ENCODE measurements at places on chromosomes 12 and 14.

DNA sequence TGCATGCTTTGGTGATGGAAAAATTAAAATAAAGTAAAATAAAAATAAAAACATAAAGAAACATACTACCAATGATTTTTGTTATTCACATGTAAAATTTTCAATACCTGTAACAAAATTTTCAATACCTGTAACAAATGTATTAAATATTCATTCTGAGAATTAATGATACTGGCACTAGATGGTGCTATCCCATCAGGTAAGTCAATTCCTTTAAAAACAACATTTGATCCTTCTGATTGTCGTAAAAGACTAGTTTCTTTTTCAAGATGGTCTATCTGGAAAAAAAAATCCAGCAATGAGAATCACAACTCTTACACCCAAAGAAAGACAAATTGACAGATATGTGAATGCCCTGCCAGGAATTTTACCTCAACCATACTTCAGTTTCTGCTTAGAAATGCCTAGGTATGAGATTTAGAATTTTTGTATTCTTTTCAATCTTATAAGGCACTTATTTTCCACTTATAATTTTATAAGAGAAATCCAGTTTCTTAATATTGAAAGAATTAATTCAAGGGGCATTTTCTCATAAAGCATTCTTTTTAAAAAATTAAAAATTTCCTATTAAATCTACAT, 30.7 kb downstream of the CEP290 start:
- DNase-seq, result no peak

DNA sequence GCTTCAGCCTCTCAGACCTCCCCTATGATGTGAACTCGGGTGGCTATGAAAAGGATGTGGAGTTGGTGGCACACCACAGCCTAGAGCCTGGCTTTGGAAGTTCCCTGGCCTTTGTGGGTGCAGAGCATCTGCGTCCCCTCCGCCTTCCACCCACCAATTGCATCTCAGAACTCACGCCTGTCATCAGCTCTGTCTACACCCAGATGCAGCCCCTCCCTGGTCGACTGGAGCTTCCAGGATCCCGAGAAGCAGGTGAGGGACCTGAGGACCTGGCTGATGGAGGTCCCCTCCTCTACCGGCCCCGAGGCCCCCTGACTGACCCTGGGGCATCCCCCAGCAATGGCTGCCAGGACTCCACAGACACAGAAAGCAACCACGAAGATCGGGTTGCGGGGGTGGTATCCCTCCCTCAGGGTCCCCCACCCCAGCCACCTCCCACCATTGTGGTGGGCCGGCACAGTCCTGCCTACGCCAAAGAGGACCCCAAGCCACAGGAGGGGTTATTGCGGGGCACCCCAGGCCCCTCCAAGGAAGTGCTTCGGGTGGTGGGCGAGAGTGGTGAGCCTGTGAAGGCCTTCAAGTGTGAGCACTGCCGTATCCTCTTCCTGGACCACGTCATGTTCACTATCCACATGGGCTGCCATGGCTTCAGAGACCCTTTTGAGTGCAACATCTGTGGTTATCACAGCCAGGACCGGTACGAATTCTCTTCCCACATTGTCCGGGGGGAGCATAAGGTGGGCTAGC, 7.0 kb upstream of the RPS26 start:
- DNase-seq, result peak; percentile 72

- no peak for DNase-seq
Observed at GRCh38 chr14:94769391-94770250, at the start of gene GSC. GSC (minus strand) TSS chr14:94770113; CDS start chr14:94770015, 98 bp downstream.

DNA sequence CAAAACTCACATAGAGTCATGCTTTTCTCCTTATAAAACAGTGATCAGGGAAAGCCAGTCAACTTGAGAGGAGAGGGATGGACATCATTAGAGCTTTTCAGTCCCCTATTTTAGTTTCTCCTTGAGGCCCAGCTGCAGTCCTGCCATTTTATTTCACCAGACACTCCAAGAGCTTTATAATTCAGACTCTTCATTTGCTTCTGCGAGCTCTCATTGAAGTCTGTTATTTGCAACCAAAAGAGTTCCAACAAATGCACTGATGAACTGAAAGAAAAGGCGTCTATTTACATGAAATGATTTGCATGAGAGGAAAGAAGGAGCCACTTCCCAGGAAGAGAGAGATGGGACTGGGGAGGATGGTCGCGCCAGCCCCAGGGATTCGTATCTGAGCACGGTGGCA, 86.8 kb downstream of the NDUFA12 start:
- DNase-seq, result no peak

DNA sequence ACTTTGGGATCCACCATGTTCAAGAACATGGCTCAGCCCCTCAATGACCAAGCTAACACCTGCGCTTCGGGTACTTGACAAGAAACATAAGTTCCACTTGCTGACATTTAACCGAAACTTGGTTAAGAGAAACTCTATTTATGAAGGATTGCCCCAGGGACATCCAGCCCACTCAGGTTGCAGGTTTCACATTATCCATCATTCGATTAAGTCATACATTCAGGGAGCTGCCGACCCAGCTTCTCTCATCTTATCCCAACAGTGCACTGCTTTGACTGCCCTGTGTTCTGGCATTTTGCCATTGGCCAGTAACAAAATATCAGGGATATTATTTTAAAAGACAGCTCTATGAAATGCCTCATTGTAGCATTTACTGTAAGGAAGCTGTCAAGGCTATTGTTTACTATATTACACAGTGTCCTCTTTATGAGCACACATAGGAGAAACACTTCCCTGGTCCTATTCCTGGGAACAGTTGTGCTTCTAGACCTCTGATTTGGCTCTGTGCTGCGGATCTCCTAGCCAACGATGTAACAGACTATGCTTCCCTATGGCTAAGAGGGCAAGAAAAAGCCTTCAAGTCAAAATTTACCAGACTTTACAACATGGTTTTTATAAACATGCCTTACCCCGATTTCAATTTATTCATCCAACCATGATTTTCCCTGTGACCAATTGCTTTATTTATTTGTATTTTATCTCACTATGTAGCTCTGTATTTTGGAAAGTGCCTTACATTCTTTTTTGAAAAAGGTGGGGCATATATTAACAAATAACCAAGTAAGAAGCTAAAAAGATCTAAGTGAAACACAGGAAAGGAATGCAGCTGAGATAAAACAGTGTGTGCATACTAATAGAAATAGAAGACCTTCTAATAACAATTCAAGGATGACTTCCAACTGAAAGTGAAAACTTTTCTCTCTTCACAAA, 109.3 kb downstream of the ITPR2 start:
- no peak for DNase-seq

DNA sequence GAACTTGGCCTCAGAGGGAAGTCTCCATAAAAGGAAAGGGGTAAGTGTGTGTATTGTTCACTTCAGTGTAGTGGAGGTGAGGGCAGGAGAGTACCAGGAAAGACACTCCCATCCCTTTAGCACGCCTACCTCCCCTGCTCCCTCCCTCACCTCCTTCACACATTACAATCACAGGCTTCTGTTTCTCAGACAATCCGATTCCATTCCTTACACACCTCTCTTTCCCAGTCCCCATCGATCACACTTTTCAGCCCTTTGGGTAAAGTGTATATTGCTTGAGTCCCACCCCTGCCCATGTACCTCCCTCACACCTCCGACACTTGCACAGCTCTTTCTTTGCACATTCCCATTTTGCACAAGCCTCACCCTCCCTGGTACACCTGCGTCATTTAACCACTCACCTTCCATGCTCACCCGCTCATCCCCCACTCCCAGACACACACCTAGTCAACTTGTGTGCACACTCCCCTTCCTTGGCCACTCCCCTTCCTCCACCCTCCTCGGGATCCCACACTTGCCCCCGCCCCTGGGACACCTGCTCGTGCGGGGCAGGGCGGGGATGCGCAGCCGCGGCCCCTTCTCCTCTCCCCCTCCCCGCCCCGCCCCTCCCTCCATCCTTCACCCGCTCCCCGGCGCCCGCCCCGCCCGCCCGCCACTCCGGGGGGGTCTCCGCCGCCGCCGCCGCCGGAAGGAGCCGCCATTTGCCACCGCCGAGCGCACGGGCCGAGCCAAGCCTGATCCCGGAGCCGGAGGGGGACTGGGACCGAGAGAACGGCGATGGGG, at the start of gene MARCHF9:
Gene MARCHF9 (plus strand): TSS at position 693 of the 783 bp plus-strand sequence. CDS start 426 bp downstream, outside the sequence.
- peak; percentile 94 for DNase-seq

DNA sequence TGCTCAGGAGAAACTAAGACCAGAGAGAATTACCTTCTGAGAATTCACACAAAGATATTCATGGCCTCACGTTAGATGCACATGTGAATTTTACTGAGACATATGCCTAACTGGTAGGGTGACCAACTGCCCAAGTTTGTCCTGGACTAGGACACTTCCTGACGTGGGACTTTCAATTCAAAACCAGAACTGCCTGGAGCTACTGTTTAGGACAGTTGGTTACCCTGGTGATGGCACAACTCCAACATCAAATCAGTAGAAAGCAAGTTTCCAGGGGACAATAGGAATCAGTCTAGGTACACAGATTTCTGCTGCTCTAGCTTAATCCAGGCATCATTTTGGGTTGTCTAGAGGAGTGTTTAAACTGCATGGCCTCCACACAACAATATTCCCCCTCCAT, 178.7 kb downstream of the GXYLT1 start:
- no peak for DNase-seq

DNA sequence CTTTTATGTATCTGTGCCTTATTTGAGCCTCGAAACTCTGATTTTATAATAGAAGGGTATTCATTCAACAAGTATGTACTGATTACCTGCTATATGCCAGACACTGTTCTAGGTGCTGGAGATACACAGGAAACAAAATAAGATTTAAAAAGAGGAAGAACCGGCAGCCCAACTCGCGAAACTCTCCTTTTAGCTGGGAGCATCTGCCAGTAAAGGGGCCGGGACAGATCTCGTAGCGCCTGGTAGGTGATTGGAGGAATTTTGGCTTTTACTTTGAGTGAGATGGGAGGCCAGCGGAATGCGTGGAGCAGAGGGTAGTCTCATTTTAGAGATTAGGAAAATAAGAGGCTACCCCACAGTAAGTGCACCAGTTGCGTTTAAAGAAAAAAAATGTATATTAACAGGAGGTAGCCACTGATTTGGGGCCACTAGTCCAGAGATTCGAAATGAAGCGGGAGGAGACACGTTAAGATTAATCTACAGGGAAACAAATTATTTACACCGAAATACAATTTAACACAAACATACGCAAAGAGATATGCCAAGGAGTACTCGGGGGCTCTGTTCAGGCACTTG, 520 bp upstream of the MON2 start:
- DNase-seq, result no peak
